Left renal cortex interstitium (tissue), 4 donors: ENCODE measurements at places on chromosomes 5 and 9.

DNA sequence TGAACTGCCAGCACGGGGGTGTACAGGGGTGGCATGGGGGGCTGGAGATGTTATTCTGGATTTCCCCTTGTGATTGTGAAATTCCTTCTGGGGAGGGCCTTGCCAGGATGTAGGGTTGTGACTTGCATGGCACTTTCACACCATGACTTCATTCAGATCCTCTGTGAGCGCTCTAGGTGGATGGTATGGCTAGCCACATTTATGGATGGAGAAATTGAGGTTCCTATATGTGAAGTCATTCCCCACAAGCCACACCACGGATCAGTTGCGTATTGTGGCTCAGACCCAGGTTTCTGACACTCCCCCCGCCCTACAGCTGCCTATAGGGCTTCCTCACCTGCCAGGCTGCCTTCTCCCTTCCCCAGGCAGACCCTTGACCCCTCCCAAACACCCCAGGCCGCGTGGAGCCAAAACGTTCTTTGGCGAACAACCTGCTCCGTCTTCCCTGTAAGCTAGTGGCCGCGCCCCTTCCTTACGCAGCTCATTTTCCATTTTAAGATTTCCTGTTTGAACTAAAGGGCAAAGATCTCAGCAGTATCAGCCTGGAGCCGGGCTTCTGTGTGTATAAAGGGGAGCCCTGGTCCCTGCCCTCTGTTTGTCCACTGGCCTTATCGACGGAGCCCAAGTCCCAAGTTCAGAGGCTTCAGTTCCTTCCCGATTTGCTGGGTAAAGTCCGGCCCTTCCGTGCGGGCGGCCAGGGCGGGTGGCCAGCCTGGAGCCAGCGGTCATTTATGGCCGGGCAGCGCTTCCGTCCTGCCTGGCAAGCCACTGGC, 97.8 kb upstream of the KLF4 start:
- no peak for DNase-seq

DNA sequence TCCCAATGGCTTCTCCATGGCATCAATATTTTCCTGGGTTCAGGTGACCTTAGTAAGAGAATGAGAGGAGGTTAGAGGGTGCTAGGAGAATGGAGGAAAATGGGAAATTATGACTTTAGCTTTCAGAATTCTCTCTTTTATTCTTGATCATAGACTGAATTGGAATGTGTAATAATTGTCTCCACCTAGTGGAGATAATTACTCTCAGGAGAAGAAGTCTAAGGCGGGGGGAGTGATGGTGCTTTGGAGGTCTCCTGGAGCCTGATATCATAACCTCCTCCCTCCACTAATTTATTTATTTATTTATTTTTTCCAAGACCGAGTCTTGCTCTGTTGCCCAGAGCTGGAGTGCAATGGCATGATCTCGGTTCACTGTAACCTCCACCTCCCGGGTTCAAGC, 221.3 kb downstream of the GRIA1 start:
- DNase-seq = no peak

GRCh38 chr9:22237497-22238363, 208.9 kb upstream of the DMRTA1 start:
- DNase-seq = no peak

DNA sequence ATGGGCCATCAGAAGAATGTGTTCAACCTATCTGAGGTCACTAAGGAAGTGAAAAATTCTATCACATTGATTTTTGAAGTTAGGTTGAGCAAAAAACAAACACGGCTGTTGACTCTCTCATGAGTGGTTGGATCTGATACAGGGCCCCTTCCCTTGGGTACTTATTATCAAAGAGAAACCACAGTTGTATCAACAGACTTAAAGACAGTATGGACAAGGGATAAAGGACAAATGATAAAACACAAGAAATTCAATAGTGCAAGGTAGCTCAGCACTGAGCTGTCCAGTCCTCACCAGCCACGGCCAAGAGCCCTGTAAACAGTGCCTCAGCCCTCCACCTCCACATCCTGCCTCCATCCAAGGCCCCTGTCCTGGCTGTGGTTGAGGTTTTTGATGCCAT, 86.9 kb downstream of the UBE2QL1 start:
- no peak for DNase-seq

DNA sequence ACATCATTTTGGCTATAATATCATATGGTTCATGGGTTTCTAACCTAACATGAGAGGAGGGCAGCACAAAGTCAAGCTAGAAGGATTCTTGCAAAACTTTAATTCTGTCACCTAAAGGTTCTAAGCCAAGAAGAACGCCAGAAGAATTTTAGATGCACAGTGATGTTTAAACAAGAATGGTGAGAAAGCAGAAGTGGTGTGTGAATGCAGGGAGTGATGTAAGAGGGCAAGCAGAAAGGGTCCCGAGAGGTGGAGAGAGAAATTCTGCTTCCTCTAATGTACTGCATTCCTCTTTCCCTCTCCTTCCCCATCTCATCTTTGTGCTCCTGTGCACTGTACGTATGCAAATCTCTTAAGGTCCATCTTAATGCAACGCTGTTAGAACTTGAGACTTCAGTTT, 2.1 kb upstream of the TRMO start:
- DNase-seq = no peak

- DNase-seq = no peak
These were observed 59.0 kb downstream of the MAT2B start for GRCh38 chr5:163564321-163564938.

DNA sequence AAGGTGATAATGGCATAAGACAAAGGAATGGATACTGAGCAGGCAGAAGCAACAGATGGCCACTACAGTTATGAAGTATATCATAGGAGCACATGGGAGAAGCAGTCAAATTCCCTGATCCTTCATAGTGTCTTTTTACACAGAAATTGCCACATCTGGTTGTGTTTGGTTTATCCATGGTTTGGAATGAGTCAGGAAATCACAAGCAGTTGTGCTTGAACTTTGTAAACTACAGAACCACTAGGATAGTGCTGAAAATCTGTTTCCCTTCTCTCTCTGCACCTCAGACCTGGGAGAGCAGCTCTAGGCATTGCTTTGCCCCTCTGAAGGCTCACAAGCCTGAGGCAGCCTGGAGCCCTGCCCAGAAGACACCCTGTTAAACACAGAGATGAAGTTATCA, 134.0 kb downstream of the DMRT2 start:
- no peak for DNase-seq

- DNase-seq = no peak
These were observed 225.3 kb upstream of the CLINT1 start for GRCh38 chr5:158084292-158084691.

GRCh38 chr5:135596788-135597187, 18.0 kb upstream of the CXCL14 start:
- no peak for DNase-seq

DNA sequence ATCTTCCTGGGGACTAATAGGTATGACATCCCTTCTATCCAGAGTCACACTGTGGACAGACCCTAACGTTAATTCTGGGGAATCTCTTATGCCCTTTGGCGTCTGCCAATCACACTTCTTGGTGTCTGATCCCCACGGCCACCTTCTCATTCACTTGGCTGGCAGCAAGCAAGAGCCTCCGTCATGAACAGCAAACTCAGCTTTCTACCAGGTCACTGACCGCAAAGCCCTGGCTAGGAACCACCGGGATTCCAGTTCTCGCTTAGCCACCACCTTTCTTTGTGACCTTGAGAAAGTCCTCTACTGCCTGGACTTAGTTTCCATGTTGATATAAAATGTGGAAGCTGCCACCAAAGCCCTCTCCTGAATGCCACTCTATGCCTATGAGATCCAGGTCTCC, 67.7 kb upstream of the FCN1 start:
- no peak for DNase-seq

DNA sequence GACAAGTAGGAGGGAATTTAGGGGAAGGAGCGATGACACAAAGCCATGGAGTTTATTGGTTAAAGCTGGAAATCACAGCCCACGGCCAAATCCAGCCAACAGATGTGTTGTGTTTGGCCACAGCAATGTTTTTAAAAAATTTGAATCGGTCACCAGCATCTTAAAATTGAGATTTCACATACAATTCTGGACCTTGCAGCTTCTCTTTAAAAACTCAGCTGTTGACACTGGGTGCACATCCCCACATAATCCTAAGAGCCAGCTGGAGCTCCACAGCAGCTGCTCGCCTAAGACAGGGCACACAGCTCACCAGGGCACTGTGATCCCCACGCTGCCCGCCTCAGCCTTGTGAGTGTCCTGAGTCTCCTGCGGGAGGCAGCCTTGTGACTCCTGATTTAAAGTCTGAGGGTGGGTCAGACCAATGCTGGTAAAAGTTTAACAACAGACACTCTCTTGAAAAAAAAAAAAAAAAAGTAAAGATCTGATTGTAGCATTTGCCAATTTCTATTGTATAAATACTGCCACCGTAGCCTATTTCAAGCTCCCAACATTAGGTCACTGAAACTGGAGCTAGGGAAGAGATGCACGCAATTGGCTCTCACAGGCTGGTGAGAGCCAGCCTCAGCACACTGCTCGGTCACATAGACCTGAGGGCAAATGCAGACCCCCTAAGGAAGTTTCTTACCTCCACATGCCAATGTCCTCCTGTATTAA, 124.8 kb downstream of the HSD17B3 start:
- no peak for DNase-seq

GRCh38 chr5:173234129-173234790, 746 bp downstream of the NKX2-5 start:
- no peak for DNase-seq

DNA sequence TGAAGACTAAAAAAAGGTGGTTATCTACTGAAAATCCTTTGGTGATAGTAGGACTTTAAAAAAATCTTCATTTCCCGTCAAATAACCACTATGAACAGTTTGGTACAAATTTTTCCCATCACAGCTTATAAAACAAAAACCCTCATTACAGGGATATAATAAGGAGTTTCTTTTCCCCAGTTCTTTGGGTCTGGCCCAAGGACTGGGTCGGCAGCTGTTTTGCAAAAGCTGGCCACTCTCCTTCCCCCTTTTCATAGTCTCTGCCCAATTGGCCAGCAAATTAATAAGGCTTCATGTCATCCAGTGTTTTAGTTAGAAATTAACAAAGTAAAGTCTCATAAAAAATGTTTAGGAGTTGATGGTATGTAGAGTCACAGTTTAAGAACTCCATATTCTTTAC, 47.0 kb upstream of the PDE8B start:
- DNase-seq = no peak

- DNase-seq = no peak
These were observed 7.3 kb downstream of the ECM2 start for GRCh38 chr9:92528522-92528849.

DNA sequence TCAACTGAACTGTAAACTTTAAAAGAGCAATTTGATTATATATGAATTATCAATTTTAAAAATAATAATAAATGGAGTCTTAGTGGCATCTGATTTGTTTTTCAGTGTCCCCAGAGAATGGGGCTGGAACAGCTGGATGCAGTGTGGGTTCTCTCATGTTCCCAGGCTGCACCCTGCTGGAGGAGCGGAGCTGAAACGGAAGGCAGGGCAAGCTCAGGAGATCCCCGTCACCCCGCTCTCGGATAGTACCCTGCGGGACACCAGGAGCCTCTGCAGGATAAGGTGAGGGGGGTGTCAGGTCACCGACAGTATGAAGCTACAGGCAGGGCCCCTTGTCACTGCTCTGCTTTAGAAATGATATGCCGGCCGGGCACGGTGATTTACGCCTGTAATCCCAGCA, 57.3 kb downstream of the S1PR3 start:
- no peak for DNase-seq

GRCh38 chr5:73507062-73507461, 8.8 kb downstream of the BTF3 start:
- DNase-seq = no peak

DNA sequence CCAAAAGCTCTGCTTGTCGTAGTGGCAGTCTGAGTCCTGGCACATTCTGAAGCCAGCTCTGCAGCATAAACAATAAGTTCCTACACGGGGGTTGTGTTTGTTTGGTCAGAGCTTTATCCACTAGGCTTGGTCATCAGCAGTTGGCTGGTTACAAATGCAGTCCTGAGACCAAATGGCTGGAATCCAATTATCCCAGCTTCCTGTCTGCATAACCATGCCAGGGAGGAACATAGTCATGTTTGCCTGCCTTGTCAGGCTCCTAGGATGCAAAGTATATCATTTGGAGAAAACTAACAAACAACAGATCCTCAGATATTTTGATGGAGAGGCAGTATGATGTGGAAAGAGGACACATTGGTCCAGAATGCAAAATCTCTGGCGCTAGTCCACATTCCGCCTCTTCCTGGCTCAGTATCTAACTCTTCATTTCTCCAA, 85.8 kb downstream of the FBXO38 start:
- DNase-seq = no peak

DNA sequence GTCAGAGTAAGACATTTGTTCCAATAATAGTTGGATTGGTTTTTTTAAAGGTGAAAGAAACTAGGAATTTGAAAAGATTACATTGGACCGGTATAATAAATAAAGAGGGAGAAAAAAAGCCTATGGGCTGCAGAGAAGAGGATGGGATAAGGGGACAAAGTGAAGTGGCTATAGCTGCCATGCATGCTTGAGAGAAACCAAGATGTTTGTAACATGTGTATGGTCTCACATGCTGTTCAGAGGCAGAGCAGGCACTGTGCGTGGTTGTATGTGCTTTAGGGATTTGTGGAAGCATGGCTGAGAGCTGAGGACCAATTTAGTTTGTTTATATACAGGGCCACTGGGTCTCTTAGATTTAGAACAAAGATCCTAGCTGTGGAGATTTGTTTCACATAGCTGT, 32.7 kb downstream of the LNPEP start:
- no peak for DNase-seq

DNA sequence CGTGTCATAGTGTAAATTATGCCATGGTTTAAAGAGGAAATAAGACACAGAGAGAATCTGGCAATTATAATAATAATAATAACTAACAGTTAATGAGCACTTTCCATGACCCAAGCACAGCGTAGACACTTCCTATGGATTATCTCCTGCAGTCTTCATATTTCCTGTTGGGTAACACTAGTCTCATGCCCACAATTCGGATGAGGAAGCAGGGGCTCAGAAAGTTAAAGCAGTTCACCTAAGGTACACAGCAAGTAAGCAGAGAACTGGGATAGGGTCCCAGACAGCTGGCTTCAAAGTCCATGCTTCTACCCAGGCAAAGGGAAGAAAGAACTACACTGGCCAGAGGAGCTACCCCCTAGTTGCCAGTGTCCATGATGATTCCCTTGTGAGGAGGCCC, 27.9 kb upstream of the TGFBI start:
- no peak for DNase-seq

DNA sequence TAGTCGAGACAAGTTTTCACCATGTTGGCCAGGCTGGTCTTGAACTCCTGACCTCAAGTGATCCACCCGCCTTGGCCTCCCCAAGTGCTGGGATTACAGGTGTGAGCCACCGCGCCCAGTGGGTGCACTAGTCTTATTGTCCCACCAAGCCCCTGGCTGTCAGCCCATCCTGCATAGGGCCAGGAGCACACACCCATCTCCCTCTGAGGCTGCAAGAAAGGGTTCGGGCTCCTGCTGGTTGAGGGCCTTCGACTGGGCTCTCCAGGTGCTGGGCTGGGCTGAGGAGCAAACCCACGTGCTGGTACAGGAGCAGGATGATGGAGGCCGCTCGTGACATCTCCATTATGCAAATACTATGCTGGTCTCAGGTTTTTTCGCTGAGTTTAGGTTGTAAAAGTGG, 25.1 kb upstream of the RNF130 start:
- no peak for DNase-seq

- DNase-seq = no peak
These were observed at the start of gene CXXC5 for GRCh38 chr5:139648205-139649081. Gene CXXC5, plus strand, starts transcription at chr5:139648349. Its CDS starts 32,175 bp downstream, at chr5:139680524.

GRCh38 chr5:44002381-44002901, 386.8 kb downstream of the FGF10 start:
- no peak for DNase-seq
